ENCODE measurements at places on chromosomes 7 and 10.

DNA sequence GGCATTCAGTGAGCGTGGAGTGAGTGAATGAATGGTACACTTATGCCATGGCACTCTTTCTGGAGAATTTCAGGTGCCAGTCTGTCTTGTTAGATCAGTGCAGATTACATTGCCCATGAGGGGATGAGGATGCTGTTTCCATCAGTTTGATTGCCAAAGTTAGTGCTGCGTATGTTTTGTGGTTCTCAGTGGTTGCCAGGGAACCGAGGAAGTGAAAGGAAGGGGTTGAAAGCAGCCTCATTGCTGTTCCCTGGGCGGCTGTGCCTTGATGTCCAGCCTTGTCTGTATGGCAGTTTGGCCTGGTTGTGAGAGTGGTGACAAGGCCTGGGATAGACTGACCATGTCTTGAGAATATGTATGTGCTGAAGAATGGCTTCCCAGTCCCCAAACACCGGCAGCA, 30.2 kb downstream of the WBP1L start:
- DNase-seq, result no peak

DNA sequence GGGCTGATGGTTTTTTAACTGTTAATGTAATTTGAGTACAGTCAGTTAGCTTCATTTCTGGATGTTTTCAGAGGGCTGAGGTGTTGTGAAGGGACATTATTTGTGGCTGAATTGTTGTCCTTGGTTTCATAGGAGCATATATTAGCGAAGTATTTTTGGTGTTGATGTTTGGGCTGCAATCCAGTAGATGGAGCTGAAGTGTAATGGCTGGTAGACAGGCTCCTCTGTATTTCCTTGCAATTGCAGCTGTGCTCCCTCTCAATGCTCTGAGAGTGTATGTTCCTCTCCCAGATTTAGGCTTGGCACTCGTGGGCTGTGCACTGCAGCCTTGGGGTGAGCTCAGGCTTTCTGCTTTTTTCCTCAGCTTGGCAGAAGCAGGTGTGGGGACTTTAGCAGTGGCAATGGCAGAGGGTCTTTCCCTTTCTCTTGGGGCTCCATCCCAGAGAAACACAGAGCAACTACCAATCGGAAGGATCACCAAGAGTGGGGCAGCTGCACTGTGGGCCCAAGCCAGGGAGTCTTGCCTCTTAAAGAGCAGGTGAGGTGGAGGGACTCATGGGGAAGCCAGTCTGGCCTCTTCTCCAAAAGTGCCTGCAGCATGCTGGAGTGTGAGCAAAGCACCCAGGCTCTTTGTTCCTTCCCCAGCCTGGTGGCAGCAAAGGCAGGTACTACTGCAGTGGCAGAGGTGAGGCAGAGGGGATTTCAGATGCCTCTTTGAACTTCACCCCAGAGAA, 544.4 kb downstream of the SH2D4B start:
- DNase-seq, result no peak

- no peak for DNase-seq
Observed at GRCh38 chr10:19816411-19817230, at the start of gene PLXDC2. Gene PLXDC2, plus strand, starts transcription at chr10:19816432.

DNA sequence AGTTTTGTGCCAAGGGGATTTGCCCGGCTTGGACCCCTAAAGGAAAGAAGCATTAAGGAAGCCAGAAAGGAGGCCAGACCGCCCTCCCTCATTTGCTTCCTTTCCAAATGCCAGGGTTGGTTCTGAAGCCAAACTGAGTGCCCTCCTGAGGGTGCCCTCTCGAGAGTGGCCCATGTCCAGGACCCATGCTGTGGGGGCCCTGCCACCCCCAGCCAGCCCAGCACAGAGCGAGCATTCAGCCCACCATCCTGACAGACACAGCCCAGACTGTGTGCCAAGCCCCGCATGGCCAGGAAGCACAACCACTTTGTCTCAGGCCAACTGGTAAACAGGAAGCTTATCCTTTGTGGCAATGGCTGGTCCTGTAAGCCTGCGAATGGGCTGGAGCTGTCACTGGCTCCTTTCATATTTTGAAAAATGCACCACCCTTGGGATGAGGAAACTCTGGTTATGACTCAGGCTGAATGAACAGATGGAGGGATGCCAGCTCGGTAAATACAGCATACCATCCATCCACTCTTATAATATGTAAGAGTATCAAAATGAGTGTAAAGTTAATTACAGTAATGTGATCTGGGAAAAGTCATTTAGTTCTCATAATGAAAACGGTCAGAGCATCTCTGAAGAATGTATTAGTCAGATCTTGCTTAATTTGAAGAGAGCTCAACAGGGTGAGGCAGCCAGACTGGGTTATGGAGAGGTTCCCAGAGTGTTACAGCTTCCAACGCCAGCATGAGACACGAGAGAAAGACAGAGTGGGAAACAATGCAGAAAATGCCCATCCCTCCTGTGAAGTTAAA, 65.0 kb downstream of the STK17A start:
- DNase-seq, result peak; percentile 53

DNA sequence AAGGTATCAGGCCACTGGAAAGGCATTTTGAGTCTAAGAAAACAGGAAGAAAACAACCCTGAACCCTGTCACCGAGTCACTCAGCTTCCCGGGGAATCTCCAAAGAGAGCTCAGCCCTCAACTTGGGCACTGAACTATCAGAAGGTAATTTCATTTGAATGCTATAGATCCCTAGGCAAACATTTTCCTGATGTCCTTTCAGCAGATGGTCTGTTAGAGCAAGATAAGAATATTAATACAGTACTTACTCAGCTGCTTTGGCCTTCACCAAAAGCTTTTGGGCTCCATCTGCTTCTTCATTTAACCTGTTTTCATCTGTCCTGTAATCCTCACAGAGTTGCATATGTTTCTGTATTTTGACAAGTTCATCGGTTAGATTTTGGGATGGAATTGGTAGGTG, 34.2 kb upstream of the LAMB1 start:
- DNase-seq, result no peak

- DNase-seq, result no peak
Observed at GRCh38 chr7:143043391-143043790, 8.8 kb upstream of the OR6V1 start.

DNA sequence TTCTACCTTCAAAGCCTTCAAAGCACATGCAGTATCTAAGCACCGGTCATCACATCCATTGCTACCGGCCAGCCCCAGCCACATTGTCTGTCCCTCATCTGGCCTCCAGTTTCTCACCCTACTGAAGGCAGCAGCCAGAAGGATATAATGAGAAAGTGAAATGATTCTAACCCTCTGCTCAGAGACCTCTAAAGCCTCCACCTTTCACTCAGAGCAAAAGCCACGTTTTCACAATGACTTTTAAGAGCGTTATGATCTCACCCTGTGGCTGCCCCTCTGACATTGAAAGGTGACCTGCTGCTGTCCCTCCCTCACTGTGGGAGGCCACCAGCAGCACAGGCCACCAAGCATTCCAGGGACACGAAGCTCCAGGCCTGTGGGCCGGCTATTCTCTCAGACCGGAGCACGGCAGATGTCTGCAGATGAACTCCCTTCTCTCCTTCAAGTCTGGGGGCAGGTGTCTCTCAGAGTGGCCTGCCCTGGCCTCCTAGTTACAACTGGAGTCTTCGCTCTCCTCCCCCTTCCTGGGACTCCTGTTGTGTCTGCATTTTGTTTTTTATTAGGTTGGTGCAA, 94.9 kb upstream of the EEPD1 start:
- no peak for DNase-seq

DNA sequence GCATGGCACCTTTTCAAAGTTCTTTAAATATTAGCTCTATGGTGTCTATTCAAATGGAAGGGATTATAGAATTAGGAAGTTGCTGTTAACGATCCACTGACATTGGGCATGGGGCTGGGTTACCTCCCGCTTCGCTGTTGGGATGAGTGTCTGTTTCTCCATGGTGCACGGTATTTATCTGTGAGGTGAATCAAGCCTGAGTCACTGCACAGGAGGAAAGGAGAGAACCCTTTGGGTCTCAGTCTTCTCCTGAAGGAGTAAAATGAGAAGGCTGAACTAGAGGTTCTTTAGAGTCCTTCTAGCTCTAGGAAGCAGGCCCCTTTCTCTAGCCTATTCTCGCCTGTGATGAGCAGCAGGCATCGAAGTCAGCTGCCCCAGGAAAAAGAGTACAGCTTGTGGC, 7.3 kb downstream of the JCAD start:
- no peak for DNase-seq

- peak; percentile 72 for DNase-seq
Observed at GRCh38 chr7:55572378-55573233, at the start of gene VOPP1. Gene VOPP1, minus strand, starts transcription at chr7:55572502. Its CDS starts 178 bp downstream, at chr7:55572324.

- DNase-seq, result peak; percentile 8
Observed at GRCh38 chr10:1739751-1740150, 2.4 kb upstream of the ADARB2 start.

DNA sequence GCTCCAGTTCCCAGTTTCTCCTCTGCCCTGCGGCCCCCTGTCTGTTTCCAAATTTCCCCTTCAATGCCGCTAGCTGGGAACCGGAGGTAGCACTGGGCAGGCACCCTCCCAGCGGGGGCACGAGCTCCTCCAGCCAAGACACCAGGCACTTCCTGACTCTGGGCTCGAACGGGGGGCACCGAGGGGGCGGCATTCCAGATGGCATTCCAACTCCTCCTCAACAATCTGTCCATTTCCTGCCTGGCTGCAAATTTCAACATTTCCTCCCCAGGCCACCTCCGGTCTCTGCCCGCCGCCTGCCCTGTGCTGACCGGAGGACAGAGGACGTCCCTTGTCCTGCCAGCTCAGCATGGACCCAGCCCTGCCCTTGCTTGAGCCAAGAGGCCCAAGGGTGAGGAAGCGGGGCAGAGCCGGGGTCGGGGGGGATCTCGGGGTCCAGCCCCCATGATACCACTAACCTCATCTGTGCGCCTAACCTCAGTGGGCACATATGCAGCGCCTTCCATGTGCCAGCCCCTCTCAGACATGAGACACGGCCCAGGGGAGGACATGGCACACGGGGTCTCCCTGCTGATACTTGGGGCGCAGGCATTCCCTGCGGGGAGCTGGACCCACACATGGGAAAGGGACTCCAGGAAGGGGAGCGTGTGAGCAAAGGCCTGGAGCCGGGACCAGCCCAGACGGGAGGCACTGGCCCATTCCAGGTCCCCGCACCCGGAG, 58.0 kb downstream of the PDGFA start:
- no peak for DNase-seq

DNA sequence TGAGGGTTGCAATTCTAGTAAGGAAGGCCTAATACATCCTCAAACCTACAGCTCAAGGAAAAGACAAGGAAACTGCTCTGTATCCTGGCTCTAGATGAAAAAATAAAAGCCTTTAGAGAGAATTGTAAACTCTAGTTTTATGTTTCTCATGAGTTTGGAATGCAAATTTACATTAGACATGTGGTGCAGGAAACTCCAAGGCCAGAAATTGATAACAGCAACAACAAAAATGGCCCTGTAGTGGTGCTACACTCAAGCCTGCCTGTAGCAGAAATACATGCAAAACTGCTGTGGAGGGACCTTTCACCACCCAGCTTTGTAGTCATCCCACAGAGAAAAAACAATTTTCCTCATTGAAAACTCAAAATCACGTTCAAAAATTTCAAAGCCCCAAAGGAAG, 546.7 kb upstream of the LRRN3 start:
- DNase-seq, result no peak

DNA sequence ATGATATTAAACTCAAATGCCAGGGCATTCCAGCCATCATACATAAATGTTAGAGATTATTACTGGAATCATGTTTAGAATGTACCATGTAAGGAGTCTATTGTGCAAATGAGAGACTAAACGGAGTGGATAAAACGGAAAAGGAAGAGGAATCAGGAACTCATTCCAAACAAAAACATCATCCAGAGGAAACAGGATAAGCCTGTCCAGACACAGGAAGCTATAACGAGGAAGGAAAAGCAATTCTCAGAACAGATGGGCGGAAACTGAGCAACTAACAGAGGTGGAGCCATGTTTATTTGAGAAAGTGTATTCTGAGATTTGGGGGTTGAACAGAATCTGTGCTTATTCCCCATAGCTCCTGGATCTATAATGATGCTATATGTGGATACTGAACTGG, 52.3 kb upstream of the TRIM24 start:
- DNase-seq, result no peak

GRCh38 chr10:3482200-3482993, 302.6 kb downstream of the KLF6 start:
- DNase-seq, result peak; percentile 17

DNA sequence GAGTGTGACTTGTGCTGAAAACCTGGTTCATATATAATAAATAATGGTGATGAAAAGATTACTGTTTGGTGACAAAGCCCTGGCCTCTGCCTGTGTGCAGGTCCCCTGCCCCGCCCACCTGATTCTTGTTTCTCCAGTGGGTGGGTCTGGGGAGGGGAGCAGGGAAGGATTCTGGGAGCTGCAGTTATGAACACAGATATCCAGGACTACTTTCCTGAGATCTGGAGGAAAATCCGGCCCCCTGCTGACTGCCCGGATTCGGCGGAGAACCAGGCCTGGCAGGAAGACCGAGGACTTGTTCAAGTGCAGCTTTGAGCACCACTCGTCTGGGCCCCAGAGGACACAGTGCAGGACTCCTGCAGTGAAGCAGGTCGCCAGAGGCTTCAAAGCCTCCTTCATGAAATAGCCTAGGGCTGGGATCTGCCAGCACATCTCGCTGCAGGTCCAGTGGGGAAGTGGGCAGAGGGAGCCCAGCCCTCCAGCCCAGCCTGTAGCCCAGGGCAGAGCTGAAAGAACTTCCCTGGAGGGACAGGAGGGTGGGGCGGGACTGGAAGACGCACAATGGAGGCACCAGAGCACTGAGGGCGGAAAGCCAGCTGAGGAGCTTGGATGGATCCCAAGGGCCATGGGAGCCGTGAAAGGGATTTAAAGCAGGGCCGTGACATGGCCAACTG, 7.0 kb downstream of the ATP6V0E2 start:
- no peak for DNase-seq

- DNase-seq, result no peak
Observed at GRCh38 chr10:114058297-114058696, 14.6 kb downstream of the ADRB1 start.

- no peak for DNase-seq
Observed at GRCh38 chr10:99344715-99345114, 15.6 kb downstream of the CNNM1 start.

DNA sequence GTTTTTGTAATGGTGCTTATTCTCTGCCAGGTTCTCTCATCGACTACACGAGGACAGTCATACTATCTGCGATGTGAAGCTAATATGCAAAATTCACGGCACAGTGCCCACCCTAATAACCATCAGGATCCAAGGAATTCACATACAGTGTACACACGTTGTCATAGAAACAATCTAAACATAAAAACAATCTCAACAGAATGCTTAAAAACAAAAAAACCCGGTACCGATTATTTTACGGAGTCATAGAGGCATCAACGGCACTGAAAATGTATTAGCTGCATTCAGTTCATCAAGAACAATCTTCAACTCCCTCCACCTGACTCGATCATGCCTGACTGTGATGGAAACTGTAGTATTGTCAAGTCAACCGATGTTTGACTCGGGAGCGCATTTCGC, 628 bp downstream of the MRPS33 start:
- no peak for DNase-seq

GRCh38 chr7:157208571-157209413, 70.1 kb downstream of the UBE3C start:
- no peak for DNase-seq

GRCh38 chr7:73644688-73645286, 20.5 kb upstream of the MLXIPL start:
- DNase-seq, result no peak

DNA sequence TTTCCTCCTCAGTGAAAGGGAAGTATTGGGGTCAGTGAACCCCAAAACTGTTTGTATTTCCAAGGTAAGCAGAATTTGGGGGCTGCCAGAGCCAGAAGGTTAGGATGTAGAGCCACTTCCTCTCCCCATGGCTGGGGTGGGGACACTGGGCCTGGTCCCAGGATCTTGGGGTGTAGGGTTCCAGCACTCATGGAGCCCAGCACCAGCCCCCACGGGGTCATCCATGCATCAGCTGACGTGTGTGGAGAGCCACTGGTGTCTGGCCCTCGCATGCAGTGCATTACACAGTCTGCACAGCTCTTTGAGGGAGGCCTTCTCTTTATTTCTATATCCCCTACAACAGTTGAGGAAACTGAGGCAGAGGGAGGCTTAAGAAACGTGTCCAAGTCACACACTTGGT, 91.4 kb downstream of the ZMIZ1 start:
- no peak for DNase-seq
